ENCODE measurements at places on chromosomes 2 and 18. TPM values are rescaled to one million over a fixed set of nuclear protein-coding genes. Genes with fewer than 3 reads are reported as not detected.

- H3K27me3 ChIP-seq: no peaks in the 10 kb centered on the region
- H3K4me1 ChIP-seq: no peaks in the 10 kb centered on the region
- no peaks in the 10 kb centered on the region for H3K36me3 ChIP-seq
- no peak for DNase-seq
These were observed 86.5 kb downstream of the LRP2 start for GRCh38 chr2:169275696-169276444.

DNA sequence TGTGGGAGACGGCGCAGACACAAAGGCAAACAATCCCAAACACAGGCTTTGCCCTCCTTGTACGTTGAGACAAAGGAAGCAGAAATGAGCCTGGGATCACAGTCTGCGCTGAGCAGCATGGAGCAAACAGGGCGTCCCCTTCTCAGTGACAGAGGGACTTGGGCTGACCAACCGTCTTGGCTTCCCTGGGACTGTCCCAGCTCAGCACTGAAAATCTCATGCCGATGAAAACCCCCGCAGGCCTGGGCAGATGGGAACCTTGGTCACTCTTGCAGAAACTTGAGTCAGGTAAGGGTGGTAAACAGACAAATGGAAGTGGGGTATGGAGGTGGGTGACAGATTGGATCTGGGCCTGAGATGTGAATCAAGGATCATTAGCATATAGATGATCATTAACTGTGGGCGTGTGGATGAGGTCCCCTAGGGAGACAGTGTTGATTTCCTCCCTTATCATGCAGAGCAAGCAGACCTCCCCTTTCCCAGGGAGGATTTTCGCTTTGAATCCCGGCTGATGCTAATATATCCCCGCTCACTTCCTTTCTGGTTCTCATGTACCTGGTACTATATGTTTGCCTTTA lies 19.1 kb upstream of the SH3BP4 start:
- DNase-seq: no peak
- H3K27me3 ChIP-seq: no peaks in the 10 kb centered on the region
- H3K4me1 ChIP-seq: no peaks in the 10 kb centered on the region
- no peaks in the 10 kb centered on the region for H3K36me3 ChIP-seq
- no peak overlapping the region for H3K27ac ChIP-seq
- H3K4me3 ChIP-seq: no peak overlapping the region

DNA sequence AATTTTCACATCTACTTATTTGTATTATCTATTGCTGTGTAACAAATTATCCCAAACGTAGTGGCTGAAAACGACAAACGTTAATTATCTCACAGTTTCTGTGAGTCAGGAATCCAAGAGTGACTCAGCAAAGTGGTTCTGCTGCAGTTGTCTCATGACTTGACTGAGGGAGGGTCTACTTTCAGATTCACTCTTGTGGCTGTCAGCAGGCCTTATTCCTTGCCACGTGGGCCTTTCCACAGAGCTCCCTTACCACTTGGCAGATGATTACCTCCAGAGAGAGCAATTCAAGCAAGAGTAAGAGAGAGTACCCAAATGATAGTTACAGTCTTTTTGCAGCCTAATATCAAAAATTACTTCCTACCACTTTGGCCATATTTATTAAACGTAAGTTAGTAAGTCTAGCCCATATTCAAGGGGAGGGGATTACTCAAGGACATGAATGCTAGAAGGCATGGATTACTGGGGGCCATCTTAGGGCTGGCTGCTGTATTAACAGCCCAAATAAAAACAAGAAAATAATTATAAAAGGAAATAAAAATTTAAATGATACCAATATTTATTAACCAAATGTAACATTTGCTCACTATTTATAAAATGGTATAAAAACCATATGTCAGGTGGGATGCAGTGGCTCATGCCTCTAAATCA lies 48.7 kb upstream of the NBEAL1 start:
- no peak for DNase-seq
- no peak overlapping the region for H3K4me3 ChIP-seq
- H3K36me3 ChIP-seq: no peaks in the 10 kb centered on the region
- no peaks in the 10 kb centered on the region for H3K27me3 ChIP-seq

DNA sequence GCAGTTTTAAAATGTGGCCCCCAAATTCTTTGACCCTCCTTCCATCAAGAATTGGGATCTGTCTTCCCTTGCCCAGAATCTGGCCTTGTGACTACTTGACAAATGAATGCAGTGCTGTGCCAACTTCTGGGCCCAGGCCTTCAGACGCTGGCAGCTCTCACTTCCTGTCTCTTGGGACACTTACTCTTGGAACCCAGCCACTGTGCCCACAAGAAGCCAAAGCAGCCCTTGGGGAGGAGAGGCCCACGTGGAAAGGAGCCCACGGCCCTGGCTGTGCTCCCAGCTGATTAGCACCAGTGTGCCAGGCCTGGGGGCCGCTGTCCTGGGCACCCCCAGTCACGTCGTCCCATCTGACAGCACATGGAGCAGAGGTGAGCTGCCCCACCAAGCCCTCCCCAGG lies 56.6 kb downstream of the RPL37A start:
- no peak overlapping the region for H3K27ac ChIP-seq
- H3K36me3 ChIP-seq: no peaks in the 10 kb centered on the region
- H3K27me3 ChIP-seq: no peaks in the 10 kb centered on the region
- no peak overlapping the region for H3K4me3 ChIP-seq

GRCh38 chr2:110851531-110851930 lies 119.2 kb downstream of the ACOXL start:
- H3K4me3 ChIP-seq: no peak overlapping the region
- no peaks in the 10 kb centered on the region for H3K36me3 ChIP-seq
- H3K4me1 ChIP-seq: no peaks in the 10 kb centered on the region
- DNase-seq: no peak

GRCh38 chr2:141871913-141872634 lies 258.7 kb downstream of the LRP1B start:
- H3K36me3 ChIP-seq: no peaks in the 10 kb centered on the region
- H3K4me3 ChIP-seq: no peak overlapping the region
- H3K27me3 ChIP-seq: no peaks in the 10 kb centered on the region
- H3K27ac ChIP-seq: no peak overlapping the region
- DNase-seq: no peak

BMP10 gene
- not detected for total RNA-seq

SLC38A11 gene
- total RNA-seq: 0.40 TPM

TUBA4B gene
- total RNA-seq: 2.9 TPM

EGR4 gene
- total RNA-seq: not detected
